ENCODE measurements at places on chromosomes 7 and 10. TPM values are rescaled to one million over a fixed set of nuclear protein-coding genes. Genes with fewer than 3 reads are reported as not detected.

GRCh38 chr10:43249962-43250614 lies 16.8 kb downstream of the RASGEF1A start:
- no peak overlapping the region for H3K27ac ChIP-seq
- no peaks in the 10 kb centered on the region for H3K36me3 ChIP-seq
- H3K4me3 ChIP-seq = no peak overlapping the region
- DNase-seq = no peak

DNA sequence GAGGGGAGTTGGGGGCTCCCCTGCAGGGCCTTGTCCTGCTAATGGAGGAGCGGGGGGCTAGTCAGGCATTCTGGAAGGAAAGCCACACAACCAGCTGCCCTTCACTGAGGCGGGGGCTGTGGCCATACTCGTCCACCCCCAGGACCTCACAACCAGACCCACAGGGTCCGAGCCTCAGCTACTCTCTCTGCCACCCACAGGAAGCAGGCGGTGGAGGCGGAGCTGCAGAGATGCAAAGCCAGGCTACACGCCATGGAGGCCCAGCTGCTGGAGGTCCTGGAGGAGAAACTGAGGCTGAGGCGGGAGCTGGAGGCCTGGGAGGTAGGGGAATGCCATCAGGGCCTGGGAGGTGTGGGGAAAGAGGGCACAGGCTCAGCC lies 3.1 kb downstream of the ABHD11 start:
- no peak overlapping the region for H3K4me3 ChIP-seq
- H3K4me1 ChIP-seq = no peaks in the 10 kb centered on the region
- no peaks in the 10 kb centered on the region for H3K27me3 ChIP-seq
- DNase-seq = no peak
- H3K27ac ChIP-seq = no peak overlapping the region

DNA sequence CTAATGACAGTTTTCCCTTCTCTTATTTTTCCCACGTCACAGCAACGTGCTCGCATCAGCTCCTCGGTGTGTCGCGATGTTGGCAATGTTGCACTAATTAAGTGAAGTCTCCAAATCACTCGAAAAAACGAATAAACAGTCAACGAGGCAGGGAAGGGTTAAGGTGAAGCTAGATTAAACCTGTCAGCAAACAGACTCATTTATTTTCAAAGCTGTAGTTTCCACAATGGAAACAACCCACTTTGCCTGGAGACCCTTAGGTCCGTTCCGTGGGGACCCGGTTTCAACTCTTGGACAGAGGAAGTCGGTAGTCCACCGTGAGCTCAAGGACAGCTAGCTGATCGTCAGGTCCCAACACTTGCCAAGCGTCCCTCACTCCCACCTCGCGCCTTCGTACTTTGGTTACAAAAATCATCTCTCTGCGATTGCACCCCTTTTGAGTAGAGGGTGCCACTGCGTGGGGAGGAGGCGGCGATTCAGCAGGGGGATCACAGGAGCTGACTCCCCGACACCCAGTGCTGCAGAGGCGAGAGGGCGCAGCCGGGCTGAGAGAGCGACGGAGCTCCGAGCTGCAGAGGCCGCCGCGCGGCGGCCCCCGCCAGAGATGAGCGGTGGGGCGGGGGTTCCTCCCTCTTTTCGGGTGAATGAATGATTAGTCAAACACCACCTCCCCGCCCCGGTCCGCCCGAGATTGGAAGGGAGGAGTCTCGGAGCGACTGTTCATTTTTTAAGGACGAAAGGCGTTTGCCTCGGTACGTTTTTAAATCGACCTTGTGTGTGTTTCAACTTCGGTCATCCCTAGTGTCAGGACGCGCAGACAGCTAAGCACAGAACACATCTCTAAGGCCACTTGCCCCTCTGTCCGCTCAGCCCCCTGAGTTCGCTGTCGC lies 1.3 kb upstream of the BMPER start:
- H3K27ac ChIP-seq = peak overlapping the region; percentile 95
- no peaks in the 10 kb centered on the region for H3K27me3 ChIP-seq
- H3K4me1 ChIP-seq = peaks cover 25% of the 10 kb centered on the region
- DNase-seq = peak; percentile 72
- H3K4me3 ChIP-seq = peak overlapping the region; percentile 97

GRCh38 chr10:96073722-96074121 lies 30.3 kb downstream of the CCNJ start:
- H3K36me3 ChIP-seq = no peaks in the 10 kb centered on the region
- no peak overlapping the region for H3K27ac ChIP-seq
- DNase-seq = no peak
- no peak overlapping the region for H3K4me3 ChIP-seq
- no peaks in the 10 kb centered on the region for H3K27me3 ChIP-seq

DNA sequence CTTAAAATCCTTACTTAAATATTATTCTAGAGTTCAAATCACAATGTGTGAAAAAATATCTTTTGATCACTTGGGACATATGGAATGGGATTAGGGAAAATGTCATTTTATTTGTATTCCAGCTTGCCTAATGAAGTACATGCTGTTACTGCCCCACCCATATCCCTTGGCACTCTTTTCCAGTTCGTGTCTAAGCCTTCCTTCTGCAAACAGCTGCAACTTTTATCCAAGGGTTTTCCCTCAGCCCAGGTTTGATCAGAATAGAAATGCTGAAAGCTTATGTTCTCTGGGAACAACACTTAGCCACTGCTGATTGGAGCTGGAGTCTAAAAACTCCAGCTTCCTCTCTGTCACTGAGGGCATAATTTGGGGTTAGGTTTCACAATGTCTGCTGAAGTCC lies 214.1 kb upstream of the FAM3C start:
- no peaks in the 10 kb centered on the region for H3K27me3 ChIP-seq
- DNase-seq = no peak
- no peak overlapping the region for H3K27ac ChIP-seq
- H3K4me1 ChIP-seq = no peaks in the 10 kb centered on the region
- no peaks in the 10 kb centered on the region for H3K36me3 ChIP-seq
- H3K4me3 ChIP-seq = no peak overlapping the region

Gene MRLN
- not detected for total RNA-seq

- H3K27ac ChIP-seq = no peak overlapping the region
- DNase-seq = no peak
- no peaks in the 10 kb centered on the region for H3K4me1 ChIP-seq
- no peaks in the 10 kb centered on the region for H3K27me3 ChIP-seq
Observed at GRCh38 chr10:2929480-2930258, 137.7 kb upstream of the PFKP start.

Gene TEX47
- not detected for total RNA-seq
